Germinal center (tissue), 1 donor: ENCODE measurements at places on chromosomes 3 and 15.

GRCh38 chr3:12287727-12288181 is 1.1 kb upstream of the PPARG start:
- peak; percentile 16 for DNase-seq

- DNase-seq: no peak
Measured at GRCh38 chr15:64731805-64732151, 43.6 kb downstream of the RBPMS2 start.

GRCh38 chr3:16533928-16534574 is 20.6 kb upstream of the RFTN1 start:
- no peak for DNase-seq

DNA sequence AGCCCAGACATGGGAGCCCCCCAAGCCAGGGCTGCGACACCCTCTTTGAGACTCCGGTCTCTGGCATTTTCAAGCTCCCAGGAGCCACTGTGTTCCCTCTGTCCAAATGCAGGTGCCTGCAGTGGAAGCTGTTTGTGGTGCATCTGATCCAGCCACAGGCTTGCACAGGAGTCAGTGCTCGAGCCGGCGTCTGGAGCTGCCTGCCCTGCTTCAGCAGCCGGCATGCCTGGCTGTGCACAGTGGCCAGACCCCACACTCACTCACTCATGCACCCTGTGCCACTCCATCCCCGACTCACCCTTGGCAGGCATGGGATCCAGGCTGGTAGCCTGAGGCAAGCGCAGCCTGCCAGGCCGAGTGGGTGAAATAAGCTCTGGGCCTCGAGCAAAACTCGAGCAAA is 555.0 kb upstream of the CCDC54 start:
- no peak for DNase-seq

DNA sequence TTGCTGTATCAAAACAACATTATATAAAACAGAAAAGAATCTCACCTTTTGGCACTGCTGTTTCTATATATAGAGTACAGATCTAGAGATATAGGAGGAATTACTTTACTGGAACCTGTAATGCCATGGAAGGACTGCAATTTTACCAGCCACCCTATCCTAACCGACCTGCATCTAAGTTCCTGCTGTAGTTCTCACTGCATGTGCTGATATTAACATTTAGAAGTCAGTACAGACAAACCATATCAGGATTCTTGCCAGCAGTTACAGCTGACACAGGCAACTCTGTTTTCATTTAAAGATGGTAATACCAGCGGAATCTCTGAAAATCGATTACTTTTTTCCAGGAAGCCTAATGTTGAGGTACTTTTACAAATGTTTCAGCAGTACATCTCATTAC is 73.4 kb upstream of the MYO5C start:
- no peak for DNase-seq

GRCh38 chr3:53109891-53110771 is 20.1 kb downstream of the RFT1 start:
- peak; percentile 49 for DNase-seq

DNA sequence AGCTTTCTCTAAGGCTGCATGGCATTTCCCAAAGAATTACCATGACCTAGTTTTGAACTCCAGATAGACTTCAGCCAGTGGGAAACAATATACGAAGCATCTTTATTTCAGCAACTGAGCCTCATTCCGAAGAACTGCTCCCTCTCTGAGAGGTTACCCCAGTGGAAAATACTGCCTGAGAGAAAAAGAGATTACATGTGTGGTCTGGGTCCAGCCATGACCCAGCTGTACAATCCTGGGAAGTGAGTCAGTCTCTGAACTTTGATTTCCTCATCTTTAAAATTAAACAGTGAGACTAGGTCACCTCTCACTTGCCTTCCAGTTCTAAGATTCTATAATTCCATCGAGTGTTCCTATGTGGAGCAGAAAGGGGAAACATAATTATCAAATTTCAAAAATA is 42.4 kb downstream of the TNIK start:
- no peak for DNase-seq

DNA sequence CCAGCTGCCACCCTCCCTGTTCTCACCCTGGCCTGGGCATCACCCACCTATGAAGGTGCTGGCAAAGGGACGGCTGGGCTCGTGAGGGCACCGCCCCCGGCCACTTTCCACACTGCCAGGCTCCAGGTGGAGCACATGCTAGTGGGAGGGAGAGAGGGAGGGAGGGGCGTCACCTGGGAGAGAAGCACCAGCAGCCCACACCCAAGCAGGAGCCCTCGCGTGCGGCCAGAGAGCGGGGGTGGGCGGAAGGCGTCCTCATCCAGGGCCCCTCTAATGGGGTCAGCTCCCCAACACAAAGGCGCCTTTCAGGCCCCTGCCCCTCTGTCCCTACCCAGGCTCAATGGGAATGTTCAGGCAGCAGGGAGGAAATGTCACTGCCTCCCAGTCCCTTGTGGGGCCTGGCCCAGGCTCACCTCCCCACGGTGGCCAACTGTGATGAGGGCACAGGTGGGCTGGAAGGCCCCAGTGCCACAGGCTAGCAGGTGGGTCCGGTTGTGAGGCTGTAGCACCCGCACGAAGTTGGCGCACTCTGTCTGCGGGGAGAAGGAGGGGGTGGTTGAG is 3.1 kb downstream of the SEMA3G start:
- DNase-seq: no peak
